Thoracic aorta endothelial cell (primary cell): ENCODE measurements at places on chromosomes 1 and 21. TPM values are rescaled to one million over a fixed set of nuclear protein-coding genes. Genes with fewer than 3 reads are reported as not detected.

The ACBD6 gene
- total RNA-seq: 59.0 and 62.7 TPM in 2 replicates

The ARV1 gene
- total RNA-seq: 17.8 and 20.1 TPM in 2 replicates

The OR2L8 gene
- total RNA-seq: not detected in 2 replicates

The GPR25 gene
- total RNA-seq: not detected in 2 replicates

The GTF2B gene
- total RNA-seq: 27.9 and 31.6 TPM in 2 replicates

The FCRLA gene
- total RNA-seq: not detected in 2 replicates

The RIPPLY3 gene
- not detected in 2 replicates for total RNA-seq

The TGFB2 gene
- 2.2 and 2.8 TPM in 2 replicates for total RNA-seq

The FCRL2 gene
- total RNA-seq: not detected in 2 replicates

The TMPRSS3 gene
- total RNA-seq: not detected in 2 replicates

The ANKRD34A gene
- 0.13 and 0.22 TPM in 2 replicates for total RNA-seq

The RPE65 gene
- not detected in 2 replicates for total RNA-seq

The FAM72D gene
- total RNA-seq: 2.5 and 3.9 TPM in 2 replicates

The HUNK gene
- total RNA-seq: under 0.01 TPM in 1 of 2 replicates, not detected in the other

The TTF2 gene
- total RNA-seq: 28.6 and 32.0 TPM in 2 replicates

The SPATA46 gene
- total RNA-seq: not detected in 2 replicates

The FMO4 gene
- 0.65 and 0.80 TPM in 2 replicates for total RNA-seq

The FAM20B gene
- 38.2 and 45.6 TPM in 2 replicates for total RNA-seq
